ENCODE measurements at places on chromosomes 1 and 21.
A peak's percentile ranks its signal among the peaks of the same experiment; 100 is the strongest.

DNA sequence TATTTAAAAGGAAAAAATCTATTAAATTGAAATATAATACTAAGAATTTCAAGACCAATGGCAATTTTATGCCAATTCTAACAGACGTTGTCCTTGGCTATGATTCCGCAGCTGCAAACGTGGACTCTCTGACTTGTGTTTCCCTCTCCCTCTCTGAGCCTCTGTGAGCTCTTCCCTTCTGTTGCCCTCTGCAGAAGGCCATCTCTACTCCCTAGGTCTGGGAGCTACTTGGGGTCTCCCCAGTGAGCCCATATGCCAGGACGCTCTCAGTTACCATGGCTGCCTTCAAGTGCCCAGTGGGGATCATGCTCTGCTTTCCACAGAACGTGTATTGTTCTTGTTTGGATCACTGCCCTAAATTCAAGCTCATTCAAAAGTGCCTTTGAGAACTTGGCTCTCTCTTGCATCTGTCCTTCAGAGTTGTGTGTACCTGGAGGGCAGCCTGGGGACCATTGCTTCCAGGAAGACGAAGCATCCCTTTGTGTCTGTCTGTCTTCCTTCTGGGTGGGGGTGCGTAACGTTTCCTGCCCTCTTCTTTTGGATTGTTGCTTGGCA lies 97.5 kb upstream of the TSPAN2 start:
- no peaks in the 10 kb centered on the region for H3K36me3 ChIP-seq
- no peak for DNase-seq

DNA sequence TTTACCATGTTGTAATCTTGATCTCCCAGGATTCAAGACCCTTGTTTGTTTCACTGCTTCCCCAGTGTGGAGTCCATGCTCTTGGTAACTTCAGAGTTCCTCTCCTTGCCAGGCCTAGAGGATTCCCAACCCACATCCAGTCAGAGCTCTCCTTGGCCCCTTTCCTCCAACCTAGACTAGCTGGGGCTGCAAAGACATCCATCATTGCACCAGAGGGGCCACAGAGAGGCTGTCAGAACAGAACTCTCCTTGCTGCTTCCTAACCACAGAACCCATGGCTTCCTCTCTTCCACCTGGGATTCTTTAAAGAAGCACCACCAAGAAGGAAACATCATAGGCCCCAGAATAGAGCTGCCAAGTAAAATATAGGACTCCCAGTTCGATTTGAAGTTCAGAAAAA lies 81.0 kb downstream of the HMGB4 start:
- H3K27ac ChIP-seq = no peak overlapping the region
- no peaks in the 10 kb centered on the region for H3K27me3 ChIP-seq
- no peak for DNase-seq
- H3K4me1 ChIP-seq = no peaks in the 10 kb centered on the region
- no peak overlapping the region for H3K4me3 ChIP-seq

- no peak for DNase-seq
- H3K36me3 ChIP-seq = peaks cover 8% of the 10 kb centered on the region
- peaks cover 35% of the 10 kb centered on the region for H3K4me1 ChIP-seq
- no peak overlapping the region for H3K27ac ChIP-seq
Measured at GRCh38 chr1:41621256-41621655, 136.8 kb upstream of the EDN2 start.

- H3K4me1 ChIP-seq = peaks cover 85% of the 10 kb centered on the region
- peaks cover 6% of the 10 kb centered on the region for H3K36me3 ChIP-seq
- peak overlapping the region; percentile 65 for H3K4me3 ChIP-seq
- DNase-seq = peak; percentile 84
- peak overlapping the region; percentile 99 for H3K27ac ChIP-seq
Measured at GRCh38 chr1:91555821-91556531, 55.3 kb downstream of the CDC7 start.

DNA sequence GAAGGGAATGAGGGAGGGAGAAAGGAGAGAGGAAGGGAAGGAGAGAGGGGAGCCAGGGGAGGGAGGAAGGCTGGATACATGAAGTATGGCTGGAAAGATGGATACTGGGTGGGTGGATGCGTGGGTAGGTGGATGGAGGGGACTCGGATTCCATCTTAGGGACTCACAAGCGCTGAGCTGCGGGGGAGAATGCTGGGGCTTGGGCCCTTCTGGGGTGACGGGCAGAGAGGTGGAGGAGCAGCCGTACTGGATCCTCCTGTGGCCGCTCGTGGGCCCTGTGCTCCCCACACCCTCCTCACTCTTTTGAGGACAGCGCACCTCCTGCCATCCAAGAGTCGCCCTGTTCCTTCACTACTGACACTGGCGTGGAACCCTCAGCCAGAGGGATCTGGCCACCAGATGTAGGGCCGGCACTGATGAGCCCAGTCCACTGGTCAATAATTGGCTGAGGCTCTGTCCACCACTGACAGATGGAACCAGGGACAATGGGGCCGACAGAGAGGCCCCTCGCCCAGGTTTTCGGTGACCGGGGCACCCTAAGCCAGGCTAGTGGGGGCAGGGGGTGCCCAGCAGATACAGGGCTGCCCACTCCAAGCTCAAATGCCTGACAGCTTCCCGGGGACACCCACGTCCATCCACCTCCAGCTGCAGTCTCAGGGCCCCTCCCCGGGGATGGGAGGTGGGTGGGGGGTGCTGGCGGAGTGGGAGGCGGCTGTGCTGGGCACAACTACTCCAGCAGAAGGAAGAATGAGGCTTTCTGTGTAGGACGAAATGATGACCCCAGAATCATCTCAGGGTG lies 4.4 kb upstream of the ACTRT2 start:
- no peak overlapping the region for H3K27ac ChIP-seq
- H3K4me1 ChIP-seq = no peaks in the 10 kb centered on the region
- H3K36me3 ChIP-seq = no peaks in the 10 kb centered on the region
- H3K27me3 ChIP-seq = no peaks in the 10 kb centered on the region

DNA sequence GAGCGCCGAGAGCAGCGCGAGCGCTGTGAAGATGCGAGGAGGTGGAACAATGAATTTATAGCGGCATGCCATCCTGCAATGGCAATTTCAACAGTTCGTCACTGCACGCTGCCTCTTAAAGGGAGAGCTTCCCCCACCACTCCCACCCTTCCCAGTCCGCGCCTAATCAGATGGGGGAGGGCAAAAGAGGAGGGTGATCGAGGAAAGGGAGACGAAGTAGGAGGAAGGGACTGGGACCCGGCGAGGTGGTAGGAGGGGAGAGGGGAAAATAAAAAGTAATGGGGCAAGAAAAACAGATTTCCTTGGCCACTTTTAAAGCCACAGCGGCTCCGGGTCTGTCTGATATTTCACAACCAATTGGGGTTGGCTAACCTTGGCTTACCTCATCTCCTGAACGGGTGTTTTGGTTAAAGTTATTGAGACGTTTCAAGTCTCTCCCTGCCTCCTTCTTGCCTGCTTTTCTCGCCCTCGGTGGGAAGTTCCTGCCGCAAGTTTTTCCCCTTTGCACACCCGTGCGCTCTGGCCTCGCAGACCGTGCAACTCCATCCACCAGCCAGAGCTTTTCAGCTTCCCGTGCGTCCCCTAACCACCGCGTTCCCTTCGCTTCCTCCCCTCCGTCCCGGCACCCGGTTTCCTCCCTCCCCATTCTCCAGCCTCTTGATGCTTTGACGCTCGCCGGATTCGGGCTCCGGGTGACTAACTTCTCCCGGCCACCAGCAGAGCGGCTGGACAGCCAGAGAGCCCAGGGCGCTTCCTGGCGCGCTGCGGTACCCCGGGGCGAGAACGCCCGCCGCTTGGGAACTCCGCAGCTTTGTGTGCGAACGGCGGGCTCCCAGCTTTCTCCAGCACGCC lies at the start of gene ADAMTS5:
Gene ADAMTS5 (minus strand): TSS at position 27 of the 852 bp plus-strand sequence. CDS start 697 bp downstream, outside the sequence.
- H3K36me3 ChIP-seq = no peaks in the 10 kb centered on the region
- H3K4me1 ChIP-seq = no peaks in the 10 kb centered on the region
- H3K27me3 ChIP-seq = peaks cover 43% of the 10 kb centered on the region
- no peak within 1 kb of the TSS for H3K27ac ChIP-seq
- no peak within 1 kb of the TSS for H3K4me3 ChIP-seq
- no peak for DNase-seq

GRCh38 chr1:180135535-180135934 lies 19.1 kb upstream of the QSOX1 start:
- H3K4me1 ChIP-seq = no peaks in the 10 kb centered on the region
- H3K36me3 ChIP-seq = no peaks in the 10 kb centered on the region
- H3K27me3 ChIP-seq = peaks cover 23% of the 10 kb centered on the region

- H3K36me3 ChIP-seq = no peaks in the 10 kb centered on the region
- H3K4me3 ChIP-seq = no peak overlapping the region
- H3K27ac ChIP-seq = no peak overlapping the region
- H3K27me3 ChIP-seq = no peaks in the 10 kb centered on the region
- H3K4me1 ChIP-seq = no peaks in the 10 kb centered on the region
Measured at GRCh38 chr1:90246069-90246468, 251.2 kb downstream of the ZNF326 start.

GRCh38 chr1:157862114-157863070 lies 20.8 kb upstream of the CD5L start:
- H3K27ac ChIP-seq = no peak overlapping the region
- no peaks in the 10 kb centered on the region for H3K36me3 ChIP-seq
- no peak for DNase-seq
- H3K4me3 ChIP-seq = no peak overlapping the region
- no peaks in the 10 kb centered on the region for H3K4me1 ChIP-seq

DNA sequence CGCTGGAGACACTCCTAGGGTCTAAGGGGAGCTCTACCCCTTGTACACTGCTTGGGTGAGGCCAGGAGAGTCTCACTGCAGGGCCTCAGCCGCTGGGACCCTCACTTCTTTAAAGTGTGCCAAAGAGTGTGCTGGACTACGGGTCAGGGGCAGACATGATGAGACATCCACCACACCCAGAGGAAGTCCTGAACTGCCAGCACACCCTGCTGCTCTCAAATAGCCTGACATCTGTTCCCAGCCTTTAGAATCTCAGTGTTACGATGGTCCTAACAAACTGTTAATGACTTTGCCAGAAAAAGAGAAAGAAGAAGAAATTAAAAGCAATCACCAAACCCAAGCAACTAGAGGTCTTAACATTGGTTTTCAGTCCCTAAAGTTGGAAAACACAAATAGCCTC lies 49.0 kb downstream of the MRPL37 start:
- no peaks in the 10 kb centered on the region for H3K4me1 ChIP-seq
- no peaks in the 10 kb centered on the region for H3K27me3 ChIP-seq
- H3K27ac ChIP-seq = no peak overlapping the region
- H3K36me3 ChIP-seq = no peaks in the 10 kb centered on the region
- no peak for DNase-seq

DNA sequence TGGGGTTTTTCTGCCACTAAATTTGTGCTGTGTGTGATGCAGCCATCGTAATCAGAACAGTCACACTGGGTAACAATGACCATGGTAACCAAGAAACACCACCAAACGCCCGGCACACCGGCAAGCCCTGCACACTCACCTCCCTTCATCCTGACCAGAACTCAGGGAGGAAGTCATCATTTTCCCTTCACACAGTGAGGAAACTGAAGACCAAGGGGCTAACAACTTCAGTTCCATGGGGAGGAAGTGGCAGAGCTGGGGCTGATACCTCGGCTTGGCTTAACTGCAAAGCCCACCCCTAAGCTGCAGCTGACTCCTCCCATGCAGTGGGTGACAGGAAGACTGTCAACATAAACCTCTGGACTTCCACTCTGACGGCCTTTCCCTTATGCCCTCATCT lies 69.3 kb upstream of the BCAR3 start:
- peaks cover 44% of the 10 kb centered on the region for H3K4me1 ChIP-seq
- H3K36me3 ChIP-seq = peaks cover 3% of the 10 kb centered on the region
- H3K27ac ChIP-seq = peak overlapping the region; percentile 47
- no peak for DNase-seq
- peaks cover 3% of the 10 kb centered on the region for H3K27me3 ChIP-seq
- no peak overlapping the region for H3K4me3 ChIP-seq

GRCh38 chr1:24465638-24466037 lies 37.0 kb upstream of the RCAN3 start:
- H3K4me1 ChIP-seq = peaks cover 14% of the 10 kb centered on the region
- H3K36me3 ChIP-seq = peaks cover 53% of the 10 kb centered on the region
- no peaks in the 10 kb centered on the region for H3K27me3 ChIP-seq

- no peak overlapping the region for H3K27ac ChIP-seq
- no peak overlapping the region for H3K4me3 ChIP-seq
- peaks cover 19% of the 10 kb centered on the region for H3K27me3 ChIP-seq
- H3K4me1 ChIP-seq = no peaks in the 10 kb centered on the region
Measured at GRCh38 chr1:60068393-60069045, 5.1 kb downstream of the C1orf87 start.

DNA sequence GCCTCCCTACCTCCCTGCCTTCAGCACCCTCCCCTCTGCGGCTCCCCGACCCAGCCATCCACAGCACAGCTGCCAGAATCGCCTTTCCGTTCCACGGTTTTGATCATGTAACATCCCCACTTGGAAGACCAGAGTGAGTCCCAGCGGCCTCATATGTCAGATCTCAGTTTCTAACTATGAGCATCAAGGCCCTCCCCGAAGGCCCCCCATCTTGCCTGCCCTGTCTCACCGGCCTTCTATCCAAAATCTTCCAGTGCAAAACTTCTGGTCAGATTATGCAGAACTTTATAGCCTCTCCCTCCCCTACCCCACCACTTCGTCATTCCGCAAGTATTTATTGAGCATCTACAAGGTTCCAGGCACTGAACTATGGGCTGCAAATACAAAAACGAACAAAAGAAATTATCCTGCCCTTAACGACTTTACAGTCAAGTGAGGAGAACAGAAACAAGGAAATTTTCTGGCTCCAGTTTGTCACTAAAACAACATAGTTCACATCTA lies 20.3 kb upstream of the LMX1A start:
- peak overlapping the region; percentile 28 for H3K4me3 ChIP-seq
- no peaks in the 10 kb centered on the region for H3K36me3 ChIP-seq
- peaks cover 78% of the 10 kb centered on the region for H3K27me3 ChIP-seq
- no peak for DNase-seq
- no peak overlapping the region for H3K27ac ChIP-seq

GRCh38 chr1:55214212-55214933 lies 791 bp downstream of the USP24 start:
- DNase-seq = peak; percentile 36
- peak overlapping the region; percentile 90 for H3K4me3 ChIP-seq
- peak overlapping the region; percentile 91 for H3K27ac ChIP-seq
- H3K4me1 ChIP-seq = peaks cover 66% of the 10 kb centered on the region

- no peaks in the 10 kb centered on the region for H3K27me3 ChIP-seq
- peaks cover 55% of the 10 kb centered on the region for H3K36me3 ChIP-seq
- peaks cover 25% of the 10 kb centered on the region for H3K4me1 ChIP-seq
- H3K4me3 ChIP-seq = peak overlapping the region; percentile 54
Measured at GRCh38 chr1:6544831-6545230, 9.5 kb downstream of the NOL9 start.

DNA sequence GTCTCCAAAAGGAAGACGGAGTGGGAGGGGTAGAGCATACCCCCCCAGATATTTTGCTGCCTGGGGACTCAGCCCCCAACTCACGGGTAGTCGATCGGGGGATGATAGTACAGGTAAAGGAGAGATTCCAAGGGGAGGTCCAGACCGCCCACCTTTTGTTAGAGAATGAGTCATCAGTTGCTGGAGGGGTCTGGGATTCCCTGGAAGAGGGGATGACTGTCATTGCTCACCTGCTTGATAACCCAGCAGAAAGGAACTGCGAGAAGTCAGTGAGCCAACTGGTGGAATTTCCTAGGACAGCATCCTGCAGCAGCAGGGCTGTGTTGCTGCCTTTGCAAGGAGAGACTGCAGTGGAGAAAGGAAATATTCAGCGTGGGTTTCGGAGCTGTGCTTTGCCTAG lies 64.4 kb downstream of the MACF1 start:
- no peaks in the 10 kb centered on the region for H3K27me3 ChIP-seq
- no peak overlapping the region for H3K4me3 ChIP-seq
- no peak for DNase-seq
- H3K36me3 ChIP-seq = peaks cover 38% of the 10 kb centered on the region
- peaks cover 66% of the 10 kb centered on the region for H3K4me1 ChIP-seq

- peak; percentile 35 for DNase-seq
- H3K27me3 ChIP-seq = peaks cover 5% of the 10 kb centered on the region
- H3K27ac ChIP-seq = no peak overlapping the region
Measured at GRCh38 chr1:6108937-6109614, 63.4 kb downstream of the KCNAB2 start.

- no peak overlapping the region for H3K4me3 ChIP-seq
- H3K36me3 ChIP-seq = no peaks in the 10 kb centered on the region
- no peak for DNase-seq
- H3K27ac ChIP-seq = no peak overlapping the region
- H3K27me3 ChIP-seq = peaks cover 33% of the 10 kb centered on the region
Measured at GRCh38 chr1:156076609-156077429, 5.4 kb downstream of the MEX3A start.

Measured in T-helper 2 cell treated with Interferon-gamma antibody and Interleukin-4, amounts not matched to agents 5 μg/mL and 100 μg/mL, for 36 hours (primary cell).